Stimulated activated CD4-positive, alpha-beta T cell treated with anti-CD3 and anti-CD28 coated beads, TNF-alpha, amount 100 ng/mL, for 1 hour (primary cell): ENCODE measurements at places on chromosomes 2 and 18.

- DNase-seq = no peak
Measured at GRCh38 chr2:223108351-223109050, 56.5 kb downstream of the KCNE4 start.

DNA sequence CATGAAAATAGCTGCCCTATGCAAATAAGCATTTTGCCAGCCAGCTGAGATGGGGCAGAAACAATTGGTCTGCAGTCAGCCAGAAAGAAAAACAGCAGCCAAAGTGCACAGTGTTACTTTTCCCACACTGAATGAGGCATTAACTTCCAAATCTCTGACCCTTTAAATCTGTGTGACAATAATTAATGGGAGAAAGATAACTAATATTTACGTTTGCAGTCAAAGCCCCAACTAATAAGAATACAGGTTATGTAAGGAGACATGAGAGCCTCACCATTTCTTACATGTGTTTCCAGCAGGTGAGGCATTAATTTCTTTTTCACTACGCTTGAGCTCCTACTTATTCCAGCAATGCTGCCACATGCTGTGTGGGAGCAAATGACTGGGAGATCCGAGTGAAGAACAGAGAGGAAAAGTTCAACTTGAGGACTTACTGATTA is 339.0 kb downstream of the SATB2 start:
- DNase-seq = no peak

GRCh38 chr18:30562231-30562630 is 480.3 kb downstream of the DSC3 start:
- DNase-seq = no peak

DNA sequence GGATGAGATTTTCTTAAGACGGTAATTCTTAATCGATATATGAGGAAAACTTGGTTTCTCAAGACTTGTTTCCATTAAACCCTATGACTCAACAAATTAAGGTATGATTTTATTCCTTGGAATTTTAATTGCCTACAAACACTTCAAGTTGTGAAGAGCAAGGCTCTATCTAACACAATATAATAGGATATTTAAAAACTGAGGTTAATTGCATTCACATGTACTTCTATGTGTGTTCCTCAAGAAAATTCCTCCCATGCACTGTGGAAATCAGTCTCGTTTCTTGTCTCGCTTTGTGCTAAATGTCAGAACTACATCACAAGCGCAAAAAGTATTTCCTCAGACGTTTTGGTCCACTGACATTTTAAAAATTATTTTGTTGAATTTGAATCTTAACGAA is 109.6 kb upstream of the UNC80 start:
- DNase-seq = no peak

- DNase-seq = no peak
Measured at GRCh38 chr2:180823546-180824141, 156.8 kb upstream of the UBE2E3 start.

- no peak for DNase-seq
Measured at GRCh38 chr2:27855476-27855875, 34.7 kb downstream of the RBKS start.

DNA sequence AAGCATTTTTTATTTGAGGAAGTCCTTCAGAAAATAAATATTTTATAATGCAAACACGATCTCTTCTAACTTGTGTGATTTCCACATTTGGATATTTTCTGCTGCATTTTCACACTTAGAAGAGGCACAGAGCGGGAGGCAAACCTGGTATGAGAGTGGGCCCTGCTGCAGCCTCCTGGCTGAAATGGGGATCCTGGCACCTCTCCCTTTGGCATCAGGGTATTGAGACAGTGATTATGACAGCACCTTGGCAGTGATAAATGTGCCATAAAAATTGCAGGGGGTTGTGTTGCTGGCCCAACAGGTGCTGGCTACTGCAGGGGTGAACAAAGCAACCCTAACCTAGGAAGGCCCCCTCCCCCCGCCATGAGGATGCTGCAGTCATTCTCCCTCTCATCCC is 128.6 kb downstream of the TSN start:
- DNase-seq = no peak
